ENCODE measurements at places on chromosomes 2 and 18.

GRCh38 chr2:25089605-25090315, 47.9 kb downstream of the EFR3B start:
- DNase-seq, result peak; percentile 38

- DNase-seq, result no peak
Observed at GRCh38 chr2:239061824-239062570, 214.1 kb downstream of the TWIST2 start.

DNA sequence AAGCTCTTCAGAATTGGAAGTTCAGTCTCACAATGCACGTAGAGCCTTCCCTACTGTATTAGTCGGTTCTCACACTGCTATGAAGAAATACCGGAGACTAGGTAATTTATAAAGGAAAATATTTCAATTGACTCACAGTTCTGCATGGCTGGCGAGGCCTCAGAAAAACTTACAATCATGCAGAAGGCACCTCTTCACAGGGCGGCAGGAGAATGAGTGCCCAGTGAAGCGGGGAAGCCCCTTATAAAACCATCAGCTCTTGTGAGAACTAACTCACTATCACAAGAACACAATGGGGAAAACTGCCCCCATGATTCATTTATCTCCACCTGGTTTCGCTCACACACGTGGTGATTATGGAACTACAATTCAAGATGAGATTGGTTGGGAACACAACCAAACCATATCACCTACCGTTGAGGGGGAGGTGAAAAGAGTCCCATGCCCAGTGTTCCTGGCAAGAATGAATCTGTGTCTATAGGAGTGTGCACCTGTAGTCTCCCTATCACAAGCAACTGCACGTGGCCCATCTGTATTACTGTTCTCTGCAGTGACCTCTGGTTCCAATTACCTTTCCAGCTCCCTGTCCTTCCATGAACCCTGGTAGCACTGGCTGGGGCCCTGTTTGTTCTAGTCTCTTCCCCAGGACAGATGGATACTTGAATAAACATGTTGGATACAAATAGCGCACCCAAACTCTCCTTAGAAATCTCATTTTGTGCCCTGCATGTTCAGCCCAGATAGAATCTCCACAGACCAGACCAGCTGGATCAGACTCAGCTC, 44.4 kb upstream of the ATL2 start:
- no peak for DNase-seq

DNA sequence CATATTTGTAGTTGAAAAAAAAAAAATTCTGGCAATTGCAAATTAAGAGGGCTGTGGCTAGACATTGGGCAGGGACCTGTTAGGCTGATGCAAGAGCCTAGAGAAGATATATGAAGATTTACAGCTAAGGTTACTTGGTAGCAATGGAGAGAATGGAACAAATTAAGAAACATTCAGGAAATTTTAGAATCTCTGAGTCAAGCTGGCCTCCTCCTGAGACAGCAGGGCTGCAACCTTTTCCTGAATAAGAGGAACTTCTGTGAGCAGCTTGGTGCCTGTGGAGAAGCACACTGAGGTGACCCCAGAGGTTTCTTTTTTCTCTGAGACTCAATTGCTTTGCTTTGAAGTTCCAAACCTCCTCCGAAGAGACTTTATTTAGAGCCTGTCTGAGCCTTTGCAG, 118.6 kb upstream of the LRATD1 start:
- DNase-seq, result no peak

DNA sequence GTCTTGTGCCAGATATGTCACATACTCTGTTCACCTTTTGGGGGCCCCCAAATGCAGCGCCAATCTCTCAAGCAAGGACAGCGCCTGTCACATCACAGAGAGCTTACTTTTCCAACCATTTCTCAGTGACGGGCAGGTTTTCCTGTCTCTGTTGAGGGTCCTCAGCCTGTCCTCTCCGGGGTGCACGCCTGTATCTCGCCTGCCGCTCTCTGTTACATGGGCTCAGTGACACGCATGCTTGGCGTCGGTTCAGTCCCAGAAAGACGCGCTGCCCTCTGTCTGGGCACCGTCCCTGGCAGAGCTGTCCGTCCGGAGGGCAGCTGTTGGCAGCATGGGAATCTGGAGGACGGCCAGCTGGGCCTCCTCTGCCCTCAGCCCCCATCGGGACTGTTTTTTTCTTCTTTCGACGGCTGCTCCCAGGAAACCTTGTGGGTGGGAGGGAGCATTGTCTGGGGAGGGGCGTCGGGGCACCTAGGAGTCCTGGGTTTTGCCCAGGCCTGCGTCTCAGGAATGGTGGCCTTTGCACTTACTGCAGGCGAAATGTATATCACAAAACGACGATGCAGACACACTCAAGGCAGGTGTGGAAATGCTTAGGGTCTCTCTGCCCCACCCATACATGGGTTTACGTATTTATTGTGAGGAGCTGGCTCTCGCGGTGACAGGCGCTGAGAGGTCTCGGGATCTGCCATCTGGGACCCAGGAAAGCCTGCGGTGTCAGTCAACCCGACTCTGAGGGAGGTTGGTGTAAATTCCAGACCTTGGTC, 30.9 kb downstream of the RTP5 start:
- no peak for DNase-seq

- DNase-seq, result no peak
Observed at GRCh38 chr2:130302164-130302886, 40.4 kb upstream of the IMP4 start.

Data from NCI-H1048 (cell line).